Aortic smooth muscle cell (primary cell): ENCODE measurements at places on chromosomes 12 and 14. TPM values are rescaled to one million over a fixed set of nuclear protein-coding genes. Genes with fewer than 3 reads are reported as not detected.

The NAV3 gene
- 48.3 and 55.8 TPM in 2 replicates for total RNA-seq

The DBX2 gene
- not detected in 2 replicates for total RNA-seq

The TTC9 gene
- 5.3 and 7.9 TPM in 2 replicates for total RNA-seq

The CCDC177 gene
- total RNA-seq, result not detected in 2 replicates

The LRP1-AS gene
- 0.37 TPM in 1 of 2 replicates, not detected in the other for total RNA-seq

The CLEC14A gene
- total RNA-seq, result 2.5 and 4.4 TPM in 2 replicates

The RABGGTA gene
- total RNA-seq, result 20.0 and 21.7 TPM in 2 replicates

The DIABLO gene
- total RNA-seq, result 62.2 and 71.7 TPM in 2 replicates

The TOMM20L gene
- not detected in 2 replicates for total RNA-seq

The BIN2 gene
- total RNA-seq, result not detected in 2 replicates

The TAC3 gene
- not detected in 2 replicates for total RNA-seq

The CFAP251 gene
- total RNA-seq, result 5.7 and 8.7 TPM in 2 replicates

The CD69 gene
- not detected in 2 replicates for total RNA-seq

The NPFF gene
- total RNA-seq, result not detected in 2 replicates

The PRICKLE1 gene
- total RNA-seq, result 2.6 and 3.0 TPM in 2 replicates

The RD3L gene
- not detected in 2 replicates for total RNA-seq

The NUMB gene
- 37.0 and 38.1 TPM in 2 replicates for total RNA-seq

The TAS2R7 gene
- total RNA-seq, result not detected in 2 replicates

The KLHDC1 gene
- total RNA-seq, result 2.2 and 3.8 TPM in 2 replicates

The CDK2 gene
- total RNA-seq, result 14.1 and 27.6 TPM in 2 replicates

The TCHP gene
- total RNA-seq, result 9.5 and 14.5 TPM in 2 replicates

The PTPRO gene
- 2.0 and 4.2 TPM in 2 replicates for total RNA-seq

The GLT8D2 gene
- total RNA-seq, result 51.8 and 82.5 TPM in 2 replicates

The TEX52 gene
- not detected in 2 replicates for total RNA-seq

The P2RX2 gene
- not detected in 2 replicates for total RNA-seq

The PLEK2 gene
- 2.2 and 2.9 TPM in 2 replicates for total RNA-seq
